Central memory CD4-positive, alpha-beta T cell (primary cell): ENCODE measurements at places on chromosomes 2 and 18.

- no peak for DNase-seq
Measured at GRCh38 chr18:51157215-51157614, 40.3 kb downstream of the MEX3C start.

- no peak for DNase-seq
Measured at GRCh38 chr2:188785061-188785460, 189.1 kb upstream of the COL3A1 start.

DNA sequence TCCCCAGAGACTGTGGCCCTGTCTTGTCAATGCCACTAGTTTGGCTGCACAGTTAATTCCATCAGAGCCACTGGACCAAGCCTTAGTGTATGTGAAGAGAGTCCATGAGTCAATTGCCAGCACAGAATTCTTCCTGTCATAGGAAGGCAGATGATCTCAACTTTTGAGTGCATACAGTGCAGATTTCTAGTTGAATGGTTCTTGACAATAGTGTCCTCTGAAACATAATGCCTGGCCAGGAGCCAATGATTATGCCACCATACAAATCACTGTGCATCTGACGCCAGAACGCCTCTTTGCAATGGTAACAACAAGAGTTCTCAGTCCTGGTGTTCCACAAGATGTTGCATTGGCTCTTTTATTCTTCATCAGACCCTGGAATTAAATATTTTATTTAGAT is 7.1 kb downstream of the NEUROD1 start:
- no peak for DNase-seq

- DNase-seq = no peak
Measured at GRCh38 chr18:32919799-32920198, 147.0 kb upstream of the KLHL14 start.

DNA sequence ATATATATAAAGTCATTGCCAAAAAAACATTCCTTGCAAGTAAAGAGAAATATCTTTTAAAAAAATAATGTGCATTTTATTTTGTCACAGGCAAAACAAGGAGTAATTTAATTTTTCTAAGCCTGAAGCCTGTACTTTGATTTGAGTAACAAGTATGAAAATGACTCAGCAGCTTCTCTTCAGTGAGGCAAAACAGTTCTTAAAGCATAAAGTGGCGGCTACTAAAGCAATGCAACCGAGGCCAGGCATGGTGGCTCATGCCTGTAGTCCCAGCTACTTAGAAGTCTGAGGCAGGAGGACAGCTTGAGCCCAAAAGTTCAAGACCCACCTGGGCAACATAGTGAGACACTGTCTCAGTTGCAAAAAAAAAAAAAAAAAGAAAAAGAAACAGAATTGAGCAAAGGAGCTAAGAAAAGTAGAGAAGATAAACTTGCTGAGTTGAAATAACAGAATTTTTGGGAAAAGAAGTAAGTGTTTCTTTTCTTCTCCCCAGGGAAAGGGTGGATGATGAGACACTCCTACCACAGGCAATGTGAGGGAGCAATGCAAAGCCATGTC is 29.6 kb downstream of the DOK1 start:
- DNase-seq = no peak

GRCh38 chr2:153953761-153954160 is 82.0 kb downstream of the GALNT13 start:
- DNase-seq = no peak

GRCh38 chr2:88714667-88715066 is 23.2 kb downstream of the RPIA start:
- DNase-seq = no peak
